Osteoblast (primary cell): ENCODE measurements at places on chromosomes 13 and 19.

DNA sequence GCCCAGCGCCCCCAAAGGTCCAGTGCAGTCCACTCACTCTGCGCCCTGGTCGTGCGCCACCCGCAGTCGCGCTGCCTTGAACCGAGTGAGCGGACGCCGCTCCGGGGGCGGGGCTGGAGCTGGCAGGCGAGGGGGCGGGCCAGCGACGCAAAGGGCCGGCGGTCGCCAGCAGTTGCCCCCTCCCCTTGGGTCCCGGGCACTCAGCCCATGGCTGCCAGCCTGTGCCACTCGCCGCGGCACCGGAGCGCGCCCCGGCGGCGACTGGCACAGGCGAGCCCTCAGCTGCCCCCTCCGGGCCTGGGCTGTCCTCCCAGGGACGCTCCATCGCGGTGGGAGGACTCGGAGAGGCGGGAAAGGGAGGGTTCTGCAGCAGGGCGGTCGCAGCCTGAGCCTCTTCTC lies at the start of gene S1PR5:
TSS of gene S1PR5 (minus strand) at position 87 of the 399 bp plus-strand sequence. CDS start 2,436 bp downstream, outside the sequence.
- peak; percentile 89 for DNase-seq

DNA sequence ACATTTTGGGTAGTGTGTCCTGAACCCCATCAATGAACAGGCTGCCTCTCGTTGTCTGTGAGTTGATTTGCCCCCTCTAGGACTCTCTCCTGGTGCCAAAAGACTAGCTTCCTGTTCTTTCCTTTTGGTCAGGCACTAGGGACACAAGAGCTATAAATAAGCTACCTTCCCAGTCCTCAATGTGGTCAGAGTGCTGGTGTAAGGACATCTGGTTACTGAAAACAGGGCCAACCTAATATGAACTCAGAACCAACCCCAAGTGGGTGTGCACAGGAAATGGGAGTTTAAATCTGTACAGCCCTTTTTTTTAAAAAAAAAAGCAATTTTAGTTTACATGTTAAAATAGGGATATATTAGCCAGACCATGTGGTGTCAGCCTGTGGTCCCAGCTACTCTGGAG lies 129.2 kb downstream of the ZIC5 start:
- DNase-seq: no peak

- no peak for DNase-seq
Measured at GRCh38 chr13:112854321-112854720, 114.7 kb upstream of the MCF2L start.

GRCh38 chr19:54420068-54420382 lies 4.8 kb downstream of the TTYH1 start:
- peak; percentile 68 for DNase-seq

- no peak for DNase-seq
Measured at GRCh38 chr13:26623125-26623524, 65.6 kb downstream of the WASF3 start.

GRCh38 chr13:42474954-42475353 lies 99.0 kb upstream of the TNFSF11 start:
- DNase-seq: no peak

DNA sequence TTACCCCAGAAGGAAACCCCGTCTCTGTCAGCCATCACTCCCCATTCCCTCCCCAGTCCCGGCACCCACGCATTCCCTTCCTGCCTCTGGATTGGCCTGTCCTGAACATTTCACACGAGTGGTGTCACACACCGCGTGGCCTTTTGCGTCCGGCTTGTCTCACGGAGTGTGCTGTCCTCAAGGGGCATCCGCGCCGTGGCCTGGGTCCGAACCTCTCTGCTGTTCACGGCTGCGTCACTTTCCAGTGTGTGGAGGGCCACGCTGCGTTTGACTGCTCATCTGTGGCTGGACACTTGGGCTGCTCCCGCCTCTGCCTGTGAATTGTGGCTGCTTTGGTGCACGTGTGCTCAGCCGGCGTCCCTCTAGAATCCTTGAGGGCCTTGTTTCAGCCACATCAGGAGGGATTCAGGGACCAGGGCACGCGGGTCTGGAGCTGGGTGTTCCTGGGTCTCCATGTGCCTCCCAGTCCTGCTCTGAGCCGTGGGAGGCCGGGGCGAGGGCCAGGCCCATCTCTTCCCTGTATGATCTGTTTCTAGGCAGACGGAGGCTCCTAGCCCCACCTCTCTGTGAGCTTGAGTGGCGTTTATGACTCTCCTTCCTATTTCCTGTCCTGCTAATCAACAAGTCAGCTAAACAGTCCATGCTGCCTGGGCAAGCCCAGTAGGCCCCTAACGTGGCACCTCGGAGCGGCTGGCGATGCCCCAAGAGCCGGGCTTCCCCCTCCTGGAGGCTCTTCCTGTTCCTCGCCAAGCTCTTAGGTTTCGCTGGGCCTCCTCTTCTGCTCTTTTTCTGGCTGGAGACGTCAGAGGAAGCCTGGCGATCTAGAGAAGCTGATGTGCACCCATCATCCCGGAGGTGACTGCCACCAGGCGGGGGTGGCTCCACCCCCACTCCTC lies 8.1 kb downstream of the STK11 start:
- DNase-seq: peak; percentile 98

DNA sequence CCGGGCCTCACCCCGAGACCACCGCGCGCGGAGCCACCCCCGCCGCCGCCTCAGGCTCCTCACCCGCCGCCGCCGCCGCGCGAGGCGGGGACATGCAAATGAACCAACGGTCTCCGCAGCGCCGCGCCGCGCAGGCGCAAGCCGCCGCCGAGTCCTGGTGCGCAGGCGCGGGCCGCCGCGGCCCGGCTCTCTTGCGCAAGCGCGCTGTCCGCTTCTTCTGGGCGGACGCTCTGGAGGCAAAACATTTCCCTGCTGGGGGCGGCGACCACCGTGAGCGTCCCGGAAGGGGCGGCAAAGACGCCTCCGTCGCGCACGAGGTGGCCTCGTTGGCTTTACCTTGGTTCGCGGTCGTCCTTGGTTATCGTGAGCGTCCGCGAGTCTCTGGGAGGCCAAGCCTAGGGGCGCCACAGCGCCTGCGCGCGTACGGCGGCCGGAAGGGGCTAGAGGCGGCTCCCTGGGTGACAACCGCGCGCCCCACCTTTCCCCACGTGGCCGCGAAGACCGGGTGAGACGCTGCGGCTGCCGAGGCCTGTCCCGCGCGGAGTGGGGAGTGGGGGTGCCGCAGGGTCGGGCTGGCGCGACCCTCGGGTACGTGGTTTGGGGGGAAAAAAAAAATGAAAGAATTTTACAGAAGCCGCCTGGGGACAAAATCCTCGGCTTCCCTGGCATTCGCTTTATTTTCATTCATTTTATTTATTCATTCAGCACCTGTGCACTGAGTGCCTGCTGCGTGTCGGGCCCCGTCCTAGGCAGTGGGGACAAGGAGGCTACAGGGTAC lies at the start of the genes ARMC6 and SUGP2:
TSS of gene ARMC6 (plus strand) at position 178 of the 778 bp plus-strand sequence. CDS start 607 bp downstream, outside the sequence.
TSS of gene SUGP2 (minus strand) at position 92 of the 778 bp plus-strand sequence. CDS start 2,446 bp downstream, outside the sequence.
- DNase-seq: peak; percentile 100

- DNase-seq: no peak
Measured at GRCh38 chr13:32528358-32528757, 10.2 kb downstream of the N4BP2L2 start.

GRCh38 chr13:45350152-45350551 lies 9.2 kb upstream of the TPT1 start:
- DNase-seq: no peak

- no peak for DNase-seq
Measured at GRCh38 chr13:33281951-33282595, 3.5 kb downstream of the STARD13 start.

GRCh38 chr19:15280048-15280725 lies 47.9 kb upstream of the EPHX3 start:
- no peak for DNase-seq

- DNase-seq: no peak
Measured at GRCh38 chr19:34881982-34882381, 44.7 kb upstream of the ZNF30 start.

- peak; percentile 70 for DNase-seq
Measured at GRCh38 chr13:31101472-31102170, 60.1 kb downstream of the HSPH1 start.

DNA sequence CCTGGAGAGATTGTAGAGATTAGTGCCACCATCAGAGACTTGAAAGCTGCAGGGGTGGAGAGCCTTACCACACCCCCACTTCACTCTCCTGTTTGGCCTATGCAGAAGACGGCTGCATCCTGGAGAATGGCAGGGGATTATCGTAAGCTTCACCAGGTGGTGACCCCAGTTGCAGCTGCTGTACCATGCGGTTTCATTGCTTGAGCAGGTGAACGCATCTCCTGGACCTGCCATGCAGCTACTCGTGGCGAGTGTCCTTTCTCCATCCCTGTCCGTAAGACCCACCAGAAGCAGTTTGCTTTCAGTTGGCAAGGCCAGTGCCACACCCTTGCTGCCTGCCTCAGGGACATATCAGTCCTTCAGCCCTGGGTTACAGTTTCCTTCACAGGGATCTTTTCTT lies 21.2 kb downstream of the PPP5C start:
- DNase-seq: no peak
